Activated CD8-positive, alpha-beta T cell treated with anti-CD3 and anti-CD28 coated beads, Interleukin-2, amount 10 ng/mL, durations not matched to agents 7 days and 5 days (primary cell): ENCODE measurements at places on chromosomes 3 and 15. TPM values are rescaled to one million over a fixed set of nuclear protein-coding genes. Genes with fewer than 3 reads are reported as not detected.

Gene FBXW12
- total RNA-seq = not detected

Gene C3orf20
- 0.10 TPM for total RNA-seq

Gene TMEM40
- total RNA-seq = not detected

Gene BTLA
- 22.3 TPM for total RNA-seq

Gene ASB14
- not detected for total RNA-seq

DNA sequence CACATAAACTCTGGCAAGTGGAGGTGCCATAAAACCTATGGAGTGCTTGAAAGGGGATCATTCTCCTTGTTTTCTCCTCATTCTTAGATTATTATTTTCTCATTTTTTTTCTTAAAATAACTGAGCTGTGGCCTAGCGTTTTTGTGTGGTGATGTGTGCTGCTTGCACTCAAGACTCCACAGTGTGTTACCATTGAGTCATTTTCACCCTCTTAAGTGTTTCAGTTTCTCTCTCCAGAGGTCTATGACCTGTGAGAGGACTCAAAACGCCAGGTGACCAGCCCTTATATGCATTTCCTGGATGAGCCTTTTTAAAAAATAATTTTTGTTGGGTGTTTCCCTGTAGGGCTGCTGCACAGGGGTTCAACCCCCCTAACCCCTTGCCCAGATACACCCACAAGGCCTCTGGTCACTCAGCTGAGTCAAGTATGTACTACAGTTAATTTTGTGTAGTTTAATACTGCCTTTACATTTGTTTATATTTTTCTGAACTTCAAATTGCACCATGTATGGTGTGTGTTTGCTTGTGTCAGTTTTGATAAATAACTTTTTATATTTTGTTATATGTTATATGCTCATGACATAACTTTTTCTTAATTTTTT, 15.4 kb upstream of the BTLA start:
- H3K4me3 ChIP-seq = no peak overlapping the region
- no peaks in the 10 kb centered on the region for H3K27me3 ChIP-seq
- H3K27ac ChIP-seq = no peak overlapping the region
- DNase-seq = peak; percentile 46

GRCh38 chr3:56816061-56816460, 14.3 kb upstream of the ARHGEF3 start:
- no peaks in the 10 kb centered on the region for H3K27me3 ChIP-seq
- H3K27ac ChIP-seq = no peak overlapping the region
- peaks cover 58% of the 10 kb centered on the region for H3K4me1 ChIP-seq
- no peak overlapping the region for H3K4me3 ChIP-seq
- DNase-seq = no peak
- H3K36me3 ChIP-seq = peaks cover 27% of the 10 kb centered on the region
